CD4-positive, alpha-beta T cell treated with Interleukin-1 beta for 1 hour (primary cell): ENCODE measurements at places on chromosomes 2 and 18.

DNA sequence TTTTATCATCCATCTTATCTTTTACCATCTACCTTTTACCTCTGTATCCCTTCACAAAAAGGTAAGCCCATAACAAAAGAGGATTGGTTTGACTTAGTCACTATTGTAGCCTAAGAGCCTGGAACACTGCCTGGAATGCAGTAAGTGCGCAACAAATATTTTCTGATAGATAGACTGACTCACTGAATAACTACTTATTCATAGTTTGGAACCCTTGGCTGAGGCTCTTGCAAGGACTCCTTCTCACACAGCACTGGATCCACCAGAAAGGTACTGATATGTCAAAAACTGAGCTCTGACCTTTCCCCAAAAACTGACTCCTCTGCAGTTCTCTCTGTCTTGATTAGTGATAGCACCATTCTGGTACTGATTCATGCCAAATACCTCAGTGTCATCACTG, 426.7 kb downstream of the SETBP1 start:
- DNase-seq: no peak

DNA sequence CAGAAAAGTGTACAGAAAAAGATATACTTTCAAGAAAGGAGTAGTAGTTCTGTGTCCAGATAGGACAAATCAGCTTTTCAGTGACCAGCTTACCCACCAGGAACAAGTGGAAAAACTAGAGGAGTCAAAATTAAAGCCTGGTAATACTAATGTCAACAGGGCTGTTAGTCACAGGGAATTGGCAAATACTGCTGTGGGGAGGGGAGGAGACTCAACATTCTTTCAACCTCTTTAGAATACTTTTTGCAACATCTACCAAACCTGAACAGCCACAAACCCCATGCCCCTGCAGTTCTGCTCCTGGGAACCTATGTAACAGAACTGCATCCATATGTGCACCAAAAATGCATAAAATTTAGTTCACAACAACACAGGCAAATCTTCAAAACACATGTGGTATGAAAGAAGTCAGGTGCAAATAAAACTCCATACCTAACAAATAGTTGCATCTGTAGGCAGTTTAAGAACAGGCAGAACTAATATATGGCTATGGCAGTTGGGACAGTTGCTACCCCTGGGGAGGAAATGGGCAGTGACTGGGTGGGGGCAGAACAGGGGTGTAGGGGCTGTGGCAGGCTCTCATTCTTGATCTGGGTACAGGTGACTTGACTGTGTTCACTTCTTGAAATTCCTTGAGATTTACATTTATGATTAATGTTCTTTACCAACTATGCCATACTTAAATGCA, 9.7 kb downstream of the CMPK2 start:
- DNase-seq: no peak

DNA sequence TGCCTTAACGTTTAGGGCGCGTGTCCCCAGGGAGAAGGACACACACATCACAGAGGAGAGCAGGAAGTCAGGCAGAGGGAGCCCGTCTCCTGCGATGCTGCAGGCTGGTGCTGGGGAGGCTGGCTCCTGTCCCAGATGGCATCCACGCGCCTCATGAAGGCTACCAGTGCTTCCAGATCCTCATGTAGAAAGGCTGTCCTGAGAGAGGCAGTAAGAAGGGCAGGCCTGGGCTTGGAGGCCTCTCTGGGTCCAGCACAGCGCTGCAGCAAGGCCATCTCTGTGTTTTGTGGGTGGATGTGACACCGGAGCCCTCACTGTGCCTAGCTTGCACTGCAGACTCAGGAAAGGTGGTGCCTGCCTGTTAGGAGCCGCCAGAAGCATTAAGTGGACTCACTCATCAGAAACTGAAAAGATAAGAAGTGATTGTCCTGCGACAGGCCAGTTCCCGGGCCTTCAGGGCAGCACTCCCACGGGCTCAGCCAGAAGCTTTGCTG, 62.7 kb downstream of the FAM168B start:
- DNase-seq: no peak

- DNase-seq: peak; percentile 67
Observed at GRCh38 chr2:27379836-27380625, 503 bp downstream of the ZNF513 start.

- peak; percentile 4 for DNase-seq
Observed at GRCh38 chr2:206084439-206084869, 1.5 kb downstream of the INO80D start.

DNA sequence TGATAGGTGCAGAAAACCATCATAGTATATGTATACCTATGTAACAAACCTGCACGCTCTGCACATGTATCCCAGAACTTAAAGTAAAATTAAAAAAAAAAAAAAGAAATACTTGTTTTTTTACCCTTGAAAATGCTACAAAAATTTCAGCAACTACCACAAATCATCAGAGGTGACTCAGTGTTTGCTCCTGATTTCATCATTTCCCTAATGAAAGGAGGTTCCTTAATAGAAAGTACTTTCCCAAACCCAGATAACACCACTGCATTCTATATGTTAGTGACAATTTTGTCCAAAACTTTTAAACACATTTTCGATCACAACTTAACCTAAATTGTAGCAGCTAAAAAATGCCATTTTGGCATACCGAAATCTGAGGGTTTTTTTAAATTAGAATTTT, 163.3 kb downstream of the SLC39A10 start:
- DNase-seq: no peak
